ENCODE measurements at places on chromosomes 4 and X.

GRCh38 chr4:189656641-189657040, 284.0 kb upstream of the FRG1 start:
- DNase-seq: no peak

DNA sequence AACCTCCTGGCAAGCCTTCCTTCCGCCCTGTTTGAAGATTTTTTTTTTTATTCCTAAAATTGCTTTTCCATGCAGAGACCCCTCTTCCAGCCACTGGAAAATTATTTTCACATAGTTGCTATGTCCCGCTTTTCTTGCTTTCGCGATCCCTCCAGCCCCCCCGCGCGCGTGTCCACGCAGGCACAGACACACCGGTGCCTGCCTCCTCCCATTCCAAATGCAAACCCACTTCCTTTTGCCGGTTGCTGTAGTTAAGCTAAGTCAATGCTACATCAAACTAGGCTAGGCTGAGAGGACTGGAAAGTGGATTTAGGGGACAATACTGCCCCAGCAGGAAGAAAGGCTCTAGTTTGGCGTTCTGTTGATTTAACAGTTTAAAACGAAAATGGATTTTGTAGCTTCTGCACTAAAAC, 111.0 kb downstream of the DHX15 start:
- DNase-seq: peak; percentile 21

DNA sequence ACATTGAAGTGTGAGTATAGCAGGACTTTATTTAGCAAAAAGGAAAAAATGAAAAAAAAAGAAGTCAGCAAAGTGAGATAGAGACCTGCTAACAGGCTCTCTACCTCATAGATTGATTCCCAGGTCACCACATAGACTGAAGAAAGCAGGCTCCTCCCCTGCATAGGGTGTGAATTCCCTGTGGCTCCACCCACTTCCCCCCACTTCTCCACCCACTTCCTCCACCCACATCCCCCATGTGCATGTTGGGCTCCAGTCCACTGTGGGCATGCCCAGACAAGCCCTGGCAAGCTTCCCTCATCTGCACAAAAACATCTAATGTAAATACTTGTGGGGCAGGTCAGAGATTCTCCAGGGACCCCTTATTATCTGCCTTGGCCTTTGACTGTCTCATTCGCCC, 97.8 kb downstream of the TMEM47 start:
- no peak for DNase-seq

- no peak for DNase-seq
Measured at GRCh38 chr4:53116954-53117353, 248.9 kb downstream of the SCFD2 start.

DNA sequence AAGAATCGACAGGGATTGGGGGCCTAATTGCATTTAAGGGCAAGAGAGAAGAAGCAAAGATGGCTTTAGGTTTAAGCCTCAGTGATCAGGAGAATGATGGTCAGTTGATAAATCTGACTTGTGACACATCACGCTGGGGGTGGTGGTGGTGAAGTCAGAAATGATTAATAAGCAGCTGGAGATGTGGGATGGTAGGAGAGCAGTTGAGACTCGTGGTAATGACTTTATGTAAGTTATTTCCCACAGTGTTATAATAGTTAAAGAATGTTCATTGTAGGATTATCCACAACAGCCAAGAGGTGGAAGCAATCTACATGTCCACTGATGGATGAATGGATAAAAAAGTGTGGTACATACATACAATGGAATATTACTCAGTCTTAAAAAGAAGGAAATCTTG, 178.9 kb upstream of the GPC4 start:
- DNase-seq: no peak

DNA sequence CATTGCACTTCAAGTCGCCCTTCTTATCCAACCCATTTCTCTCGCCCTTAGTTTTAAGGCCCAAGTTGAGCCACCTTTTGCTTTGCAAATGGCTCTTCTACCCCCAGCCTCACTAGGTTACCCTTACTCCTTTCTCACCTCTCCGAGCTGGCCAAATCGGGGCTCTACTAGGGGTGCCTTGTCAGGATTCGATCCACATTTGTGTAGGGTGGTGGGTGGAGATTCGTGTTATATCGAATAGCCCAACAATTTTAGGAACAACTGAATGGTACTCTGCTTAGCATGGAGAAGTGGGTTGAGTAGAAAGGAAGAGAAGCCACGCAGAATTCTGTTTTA, 3.5 kb downstream of the SLIT2 start:
- no peak for DNase-seq

- peak; percentile 6 for DNase-seq
Measured at GRCh38 chrX:18151649-18152048, 69.0 kb downstream of the BEND2 start.

- no peak for DNase-seq
Measured at GRCh38 chrX:102712216-102712966, at the start of gene GPRASP2. GPRASP2 (plus strand) TSS chrX:102712448; CDS start chrX:102714870, 2,422 bp downstream.

DNA sequence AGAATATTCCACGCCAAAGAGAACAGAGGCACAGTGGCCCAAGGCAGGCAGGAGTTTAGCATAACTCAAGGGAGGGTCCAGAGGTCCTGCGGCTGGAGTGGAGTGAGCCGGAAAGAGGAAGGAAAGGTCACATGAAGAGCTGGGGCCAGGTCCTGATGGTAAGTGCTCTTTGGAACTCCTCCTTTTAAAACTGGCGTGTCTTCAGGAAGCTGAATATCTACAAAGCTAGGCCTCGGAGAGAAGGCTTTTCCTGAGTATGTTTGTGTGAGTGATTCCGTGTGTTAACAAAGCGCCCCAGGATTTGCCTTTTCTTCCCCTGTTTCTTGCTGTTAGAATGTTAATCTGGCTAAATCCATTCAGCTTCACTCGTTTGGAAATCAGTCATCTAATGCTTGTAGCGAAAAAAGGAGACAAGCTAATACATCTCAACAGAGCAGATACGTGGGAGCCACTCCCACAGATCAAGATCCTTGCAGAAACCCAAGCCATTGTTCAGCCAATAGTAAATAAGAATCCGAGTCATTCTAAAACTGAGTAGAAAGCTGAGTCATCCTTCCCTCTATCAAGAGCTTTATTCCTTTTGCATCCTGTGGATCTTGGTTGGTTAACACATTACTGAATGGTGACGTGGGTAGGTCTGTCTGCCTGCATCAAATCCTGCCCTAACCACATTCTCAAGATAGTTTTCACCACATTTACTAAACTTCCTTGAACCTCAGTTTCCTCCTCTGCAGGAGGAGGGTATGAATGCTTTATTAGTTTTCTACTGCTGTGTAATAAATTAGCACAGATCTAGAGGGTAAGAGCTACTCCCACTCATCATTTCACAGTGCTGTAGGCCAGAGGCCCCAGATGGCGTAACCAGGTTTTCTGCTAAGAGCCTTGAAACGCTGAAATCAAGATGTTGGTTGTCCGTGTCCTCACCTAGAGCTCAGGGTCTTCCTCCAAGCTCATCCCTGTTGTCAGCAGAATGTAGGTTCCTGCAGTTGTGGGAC, 43.2 kb upstream of the RBM47 start:
- DNase-seq: peak; percentile 14

DNA sequence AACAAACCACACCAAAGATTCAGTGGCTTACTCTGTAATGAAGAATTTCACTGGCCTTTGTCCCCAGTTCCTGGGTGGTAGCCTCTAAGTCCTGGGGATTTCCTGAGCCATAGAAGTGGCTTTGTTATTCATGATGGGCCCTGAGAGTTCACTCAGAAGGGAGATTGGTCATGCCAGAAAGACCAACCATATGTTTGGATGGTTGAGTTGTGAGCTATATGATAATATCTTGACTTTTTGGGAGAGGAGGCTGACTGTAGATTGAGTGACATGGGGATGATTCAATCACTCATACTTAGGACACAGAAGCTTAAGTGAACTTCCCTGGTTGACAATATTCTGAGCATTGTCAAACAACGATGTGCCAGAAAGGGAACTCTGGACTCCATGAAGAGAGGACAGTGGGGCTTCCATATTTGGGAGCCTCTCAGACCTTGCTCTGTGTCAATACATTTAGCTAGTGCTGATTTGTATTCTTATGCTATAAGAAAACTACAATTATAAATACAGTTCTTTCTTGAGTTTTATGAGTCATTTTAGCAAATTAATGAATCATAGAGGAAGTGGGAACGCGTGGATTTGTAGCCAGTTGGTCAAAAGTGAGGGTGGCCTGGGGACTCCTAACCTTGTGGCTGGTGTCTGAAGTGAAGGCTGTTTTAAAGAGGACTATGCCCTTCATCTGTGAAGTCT, 392.0 kb downstream of the GBA3 start:
- no peak for DNase-seq

DNA sequence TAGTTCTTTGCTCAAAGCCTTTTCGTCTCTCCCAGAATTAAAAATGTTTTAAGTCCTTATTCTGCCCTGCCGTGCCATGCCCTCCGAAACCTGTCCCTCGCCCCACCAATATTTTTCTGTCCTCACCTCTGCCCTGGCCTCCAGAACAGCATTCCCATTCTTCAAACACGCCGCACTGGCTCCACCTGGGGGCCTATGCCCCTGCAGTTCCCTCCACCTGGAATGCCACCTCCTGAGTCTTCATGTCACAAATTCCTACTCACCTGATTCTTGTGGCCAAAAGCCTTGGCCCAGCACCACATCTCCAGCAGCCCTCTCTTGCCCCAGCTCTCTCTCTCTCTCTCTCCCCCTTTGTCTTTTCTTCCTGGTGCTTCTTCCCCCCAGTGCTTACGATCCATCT, 91.6 kb downstream of the APBB2 start:
- DNase-seq: no peak

DNA sequence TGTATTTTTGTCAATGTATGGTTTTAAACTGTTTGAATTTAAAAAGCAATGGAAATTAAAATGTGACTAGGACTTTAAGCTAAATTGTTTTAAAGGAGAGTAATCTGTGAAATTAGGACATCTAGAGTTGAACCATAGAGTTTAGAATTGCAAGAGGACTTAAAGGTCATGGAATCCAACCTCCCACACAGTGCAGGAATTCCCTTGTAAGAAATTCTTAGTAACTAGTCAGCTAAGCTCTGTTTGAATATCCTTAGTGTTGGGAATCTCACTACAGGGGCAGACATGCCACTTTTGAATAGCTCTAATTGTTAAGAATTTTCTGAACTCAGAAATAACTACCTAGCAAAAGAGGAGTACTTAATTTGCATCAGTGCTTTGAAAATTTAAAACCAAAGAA, 292.9 kb downstream of the IL1RAPL1 start:
- DNase-seq: no peak

GRCh38 chr4:20043991-20044390, 207.7 kb upstream of the SLIT2 start:
- no peak for DNase-seq

DNA sequence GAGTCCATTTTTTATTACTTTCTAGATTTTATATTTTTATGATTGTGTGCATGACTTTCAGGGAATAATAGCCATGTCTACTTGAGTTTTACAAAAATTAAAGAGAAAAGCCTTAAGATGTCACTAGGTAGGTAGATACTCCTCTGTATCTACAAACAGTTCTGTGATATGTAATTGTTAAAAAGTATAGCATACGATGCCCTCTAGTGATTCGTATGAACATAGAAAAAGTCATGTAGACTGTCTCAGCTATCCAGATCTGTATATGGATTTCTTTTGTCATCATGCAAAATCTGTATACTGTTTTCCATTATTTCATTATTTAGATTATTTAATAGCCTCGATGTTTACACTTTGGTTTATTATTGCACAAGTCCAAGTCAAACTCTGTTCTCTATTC, 856.6 kb downstream of the CENPC start:
- DNase-seq: no peak

- DNase-seq: no peak
Measured at GRCh38 chrX:145751943-145752342, 65.7 kb upstream of the SLITRK2 start.
